ENCODE measurements at places on chromosomes 3 and 15.
A peak's percentile ranks its signal among the peaks of the same experiment; 100 is the strongest.

GRCh38 chr15:51726302-51727073, 11.0 kb downstream of the LYSMD2 start:
- peak; percentile 90 for DNase-seq

DNA sequence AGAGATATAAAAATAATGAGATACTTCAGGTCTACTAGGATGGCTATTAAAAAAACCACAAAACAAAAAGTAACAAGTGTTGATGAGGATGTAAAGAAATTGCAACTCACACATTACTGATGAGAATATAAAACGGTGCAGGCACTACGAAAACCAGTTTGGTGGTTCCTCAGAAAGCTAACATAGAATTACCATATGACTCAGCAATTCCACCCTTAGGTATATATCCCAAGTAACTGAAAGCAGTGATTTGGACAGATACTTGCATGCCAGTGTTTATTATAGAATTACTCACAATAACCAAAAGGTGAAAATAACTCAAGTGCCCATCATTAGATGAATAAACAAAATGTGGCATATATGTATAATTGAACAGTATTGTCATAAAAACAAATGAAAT, 87.5 kb upstream of the MELTF start:
- DNase-seq = no peak

DNA sequence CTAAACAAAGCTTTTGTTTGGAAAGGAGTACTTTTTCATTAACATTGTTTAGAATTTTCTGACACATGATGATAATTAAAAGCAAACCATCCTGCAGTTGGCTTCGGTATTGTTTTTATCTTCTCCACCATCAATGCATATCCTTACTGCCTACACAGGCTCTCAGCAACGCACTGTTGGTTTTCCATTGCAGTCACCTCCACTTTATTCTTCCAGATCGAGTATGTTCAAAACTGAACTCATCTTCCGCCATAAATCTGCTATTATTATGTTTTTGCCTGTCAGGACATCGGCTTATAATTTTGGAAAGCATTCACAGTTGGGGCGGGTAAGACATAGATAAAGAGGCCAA, 589 bp upstream of the SENP5 start:
- no peak for DNase-seq

GRCh38 chr3:183464480-183464879, 36.1 kb upstream of the MCF2L2 start:
- no peak for DNase-seq

- DNase-seq = no peak
These were observed 25.9 kb upstream of the SLC6A6 start for GRCh38 chr3:14376348-14377043.

- DNase-seq = no peak
These were observed 167.8 kb downstream of the TAFA4 start for GRCh38 chr3:68764554-68764953.

DNA sequence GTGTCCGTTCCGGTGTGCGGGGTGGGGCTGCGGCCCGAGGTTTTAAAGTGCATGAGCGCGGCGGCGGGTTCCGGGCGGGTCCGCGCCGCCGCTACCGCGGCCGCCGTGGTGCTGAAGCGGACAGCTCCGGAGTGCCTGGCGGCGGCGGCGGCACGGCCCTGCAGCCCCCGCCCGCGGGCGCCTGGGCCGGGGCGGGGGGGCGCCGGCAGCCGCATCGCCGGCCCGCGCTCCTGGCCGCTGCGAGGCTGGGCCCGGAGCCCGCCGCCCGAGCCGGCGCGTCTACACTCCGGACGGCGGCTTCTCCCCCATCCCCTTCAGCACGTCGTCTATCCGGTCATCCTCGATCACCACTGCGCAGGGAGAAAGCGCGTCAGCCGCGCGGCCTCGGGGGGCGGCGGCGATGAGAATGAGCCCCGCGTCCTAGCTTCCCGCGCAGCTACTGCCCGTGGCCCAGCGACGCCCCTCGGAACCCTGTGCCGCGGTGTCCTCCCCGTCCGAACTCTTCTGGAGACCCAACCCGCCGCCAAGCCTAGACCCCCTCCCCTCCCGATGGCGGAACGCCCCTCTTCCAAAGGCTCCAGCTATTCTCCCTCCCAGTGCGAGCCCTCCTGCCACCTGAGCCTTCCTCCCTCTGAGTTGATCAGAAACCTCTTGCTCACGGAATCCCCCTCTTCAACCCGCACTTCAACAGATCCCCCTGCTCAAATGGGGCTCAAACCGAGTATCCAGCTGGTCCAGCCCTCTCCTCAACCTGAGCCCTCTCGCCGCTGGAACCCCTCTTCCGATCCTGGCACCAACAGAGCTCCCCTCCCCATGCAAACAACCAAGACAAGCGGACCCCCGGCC, 1.3 kb downstream of the CAMK2N2 start:
- peak; percentile 87 for DNase-seq

- no peak for DNase-seq
These were observed 235.6 kb downstream of the MYRIP start for GRCh38 chr3:40045051-40045450.

DNA sequence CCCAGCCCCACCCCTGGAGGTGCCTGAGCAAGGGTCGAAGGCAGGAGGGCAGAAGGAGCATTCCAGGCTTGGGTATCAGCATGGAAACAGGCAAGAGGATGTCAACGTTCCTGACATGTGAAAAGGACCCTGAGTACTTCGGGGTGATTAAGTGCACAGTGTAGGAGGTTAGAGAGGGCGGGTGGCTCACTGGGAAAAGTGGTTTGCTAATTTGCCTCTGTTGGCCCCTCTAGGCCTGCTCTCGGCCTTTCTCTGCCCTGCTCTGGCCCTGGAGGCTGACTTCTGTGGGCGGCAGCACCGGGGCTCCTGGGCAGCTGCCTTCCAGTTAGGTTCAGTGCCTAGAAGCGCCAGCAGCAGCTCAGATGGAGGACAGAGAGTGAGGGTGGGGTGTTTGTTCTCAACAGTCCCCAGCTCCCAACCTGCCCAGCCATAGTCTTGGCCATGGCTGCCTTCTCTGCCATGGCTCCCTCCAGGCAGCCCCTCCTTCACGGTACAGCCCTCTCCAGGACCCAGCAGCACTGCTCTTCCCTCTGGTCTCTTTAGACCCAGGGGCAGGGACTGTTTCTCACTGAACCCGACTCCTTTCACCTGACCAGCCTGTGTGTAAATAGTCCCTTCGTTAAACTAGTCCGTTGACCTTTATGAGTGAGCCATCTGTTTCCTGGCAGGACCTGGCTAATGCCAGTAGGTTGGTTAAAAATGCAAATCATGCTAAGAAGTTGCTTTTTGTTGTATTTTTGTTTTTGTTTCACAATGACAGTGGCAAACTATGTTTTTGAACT, 107.1 kb upstream of the TPM1 start:
- no peak for DNase-seq

- DNase-seq = no peak
These were observed 375 bp downstream of the CLCN2 start for GRCh38 chr3:184360929-184361531.

- no peak for DNase-seq
These were observed 123.9 kb downstream of the MAGI1 start for GRCh38 chr3:65914740-65915367.

DNA sequence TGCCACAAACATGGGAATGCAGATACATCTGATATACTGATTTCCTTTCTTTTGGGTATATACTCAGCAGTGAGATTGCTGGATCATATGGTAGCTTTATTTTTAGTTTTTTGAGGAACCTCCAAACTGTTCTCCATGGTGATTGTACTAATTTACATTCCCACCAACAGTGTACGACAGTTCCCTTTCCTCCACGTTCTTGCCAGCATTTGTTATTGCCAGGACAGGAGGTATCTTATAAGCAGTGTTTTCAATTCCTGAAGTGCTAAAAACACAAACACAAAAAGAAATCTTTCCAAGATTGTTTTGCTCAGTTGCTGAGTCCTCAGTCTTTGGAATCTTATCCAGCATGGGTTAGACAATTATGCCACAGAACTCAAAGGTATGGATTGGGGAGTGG, 13.5 kb downstream of the GTF2E1 start:
- DNase-seq = no peak

DNA sequence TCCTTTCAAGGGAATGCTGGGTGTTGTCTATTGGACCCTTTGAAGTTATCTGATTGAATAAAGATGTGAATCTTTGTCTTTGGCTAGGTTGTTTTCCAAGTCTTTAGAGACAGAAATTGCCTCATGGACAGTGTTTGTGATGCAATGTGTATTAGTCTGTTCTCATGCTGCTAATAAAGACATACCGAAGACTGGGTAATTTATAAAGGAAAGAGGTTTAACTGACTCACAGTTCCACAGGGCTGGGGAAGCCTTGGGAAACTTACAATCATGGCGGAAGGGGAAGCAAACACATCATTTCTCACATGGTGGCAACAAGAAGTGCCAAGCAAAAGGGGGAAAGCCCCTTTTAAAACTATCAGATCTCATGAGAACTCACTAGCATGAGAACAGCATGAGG, 88.8 kb upstream of the PLXND1 start:
- DNase-seq = no peak

- no peak for DNase-seq
These were observed 88.3 kb downstream of the SOX14 start for GRCh38 chr3:137852391-137852830.

DNA sequence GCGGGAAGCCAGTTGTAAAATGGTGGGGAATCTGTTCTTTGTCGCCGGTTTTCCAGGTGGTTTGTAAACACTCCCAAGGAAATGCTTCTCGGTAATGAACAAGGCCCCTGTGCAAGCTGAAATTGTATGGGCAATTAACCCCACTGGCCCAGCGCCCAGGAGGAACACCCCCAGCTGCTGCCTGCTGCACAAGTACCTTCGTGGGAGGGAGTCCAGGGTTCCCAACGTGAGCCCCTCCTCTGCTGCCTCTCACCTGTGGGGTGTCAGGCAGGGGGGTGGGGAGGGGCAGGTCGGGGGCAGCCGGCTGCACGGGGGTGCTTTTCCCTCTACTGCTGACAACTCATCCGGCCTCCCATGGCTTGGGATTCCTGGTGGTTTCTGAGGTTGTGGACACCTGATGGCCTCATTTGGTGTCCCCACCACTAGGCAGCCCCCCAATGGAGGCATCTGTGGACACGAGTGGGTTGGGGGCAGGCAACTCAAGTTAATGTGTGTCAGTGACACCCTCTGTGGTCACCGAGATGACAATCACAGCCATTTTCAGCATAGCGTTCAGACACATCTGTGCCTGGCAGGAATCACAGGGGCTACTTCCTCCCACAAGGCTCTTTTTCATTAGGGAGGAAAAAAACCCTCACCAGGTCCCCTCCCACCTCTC, 35.6 kb upstream of the PRR23E start:
- no peak for DNase-seq

- DNase-seq = no peak
These were observed 251.0 kb upstream of the TLE3 start for GRCh38 chr15:70348581-70349344.

GRCh38 chr3:68210635-68211034, 556.2 kb upstream of the SUCLG2 start:
- DNase-seq = no peak

GRCh38 chr3:72289692-72290071, 504.7 kb upstream of the PROK2 start:
- no peak for DNase-seq

GRCh38 chr3:11331101-11331500, 58.9 kb downstream of the ATG7 start:
- DNase-seq = no peak

- no peak for DNase-seq
These were observed 88.8 kb downstream of the SENP7 start for GRCh38 chr3:101423984-101424888.

DNA sequence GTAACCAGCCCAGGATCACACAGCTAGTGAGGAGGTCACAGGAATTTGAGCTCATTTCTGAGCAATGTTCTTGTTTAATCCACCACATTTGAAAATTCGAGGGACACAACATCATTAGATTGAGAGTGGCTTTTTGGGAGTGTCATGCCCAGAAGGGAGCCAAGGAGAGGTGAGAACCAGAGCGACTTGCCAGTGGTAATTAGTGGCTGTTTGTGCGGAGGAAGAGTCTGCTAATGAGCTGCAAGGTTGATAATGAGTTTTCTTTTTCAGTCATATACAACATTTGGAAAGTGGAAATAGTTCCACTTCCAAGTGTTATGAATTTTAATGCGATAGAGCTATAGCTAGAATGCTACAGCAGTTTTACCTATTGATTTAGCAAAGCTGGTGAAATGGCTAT, 19.7 kb downstream of the GABRA5 start:
- DNase-seq = no peak

GRCh38 chr3:186251948-186252619, 110.0 kb downstream of the DGKG start:
- DNase-seq = no peak

DNA sequence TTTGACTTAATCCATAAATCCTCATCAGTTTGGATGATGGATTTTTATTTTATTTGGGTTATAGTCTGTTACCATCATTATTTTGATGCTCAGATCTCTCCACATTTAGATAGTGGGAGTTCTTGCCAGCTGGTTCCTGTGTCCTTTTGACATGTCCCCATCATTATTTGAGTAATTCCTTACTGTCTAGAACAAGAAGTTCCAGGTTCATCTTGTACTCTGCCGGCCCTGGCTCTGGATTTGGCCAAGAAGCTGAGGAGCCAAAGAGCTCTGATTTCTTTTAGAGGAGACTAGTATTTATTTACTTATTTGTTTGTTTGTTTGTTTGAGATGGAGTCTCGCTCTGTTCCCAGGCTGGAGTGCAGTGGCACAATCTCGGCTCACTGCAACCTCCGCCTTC, 54.3 kb downstream of the PTPRG start:
- DNase-seq = no peak

GRCh38 chr3:99637016-99637367, 1.4 kb upstream of the COL8A1 start:
- no peak for DNase-seq

GRCh38 chr15:29724026-29724425, 98.2 kb downstream of the TJP1 start:
- no peak for DNase-seq

GRCh38 chr3:50436114-50436674, 67.2 kb downstream of the CACNA2D2 start:
- DNase-seq = peak; percentile 80

GRCh38 chr3:16200411-16200810, 25.9 kb downstream of the GALNT15 start:
- DNase-seq = peak; percentile 41

GRCh38 chr15:101156061-101156460, 95.8 kb downstream of the CHSY1 start:
- DNase-seq = no peak

Data from AG08396 (cell line).